ENCODE measurements at places on chromosomes 4 and X.

GRCh38 chrX:150201391-150201790 lies 161.7 kb upstream of the MAMLD1 start:
- no peak for DNase-seq

GRCh38 chr4:55336138-55337034 lies 9.7 kb upstream of the SRD5A3 start:
- peak; percentile 28 for DNase-seq

DNA sequence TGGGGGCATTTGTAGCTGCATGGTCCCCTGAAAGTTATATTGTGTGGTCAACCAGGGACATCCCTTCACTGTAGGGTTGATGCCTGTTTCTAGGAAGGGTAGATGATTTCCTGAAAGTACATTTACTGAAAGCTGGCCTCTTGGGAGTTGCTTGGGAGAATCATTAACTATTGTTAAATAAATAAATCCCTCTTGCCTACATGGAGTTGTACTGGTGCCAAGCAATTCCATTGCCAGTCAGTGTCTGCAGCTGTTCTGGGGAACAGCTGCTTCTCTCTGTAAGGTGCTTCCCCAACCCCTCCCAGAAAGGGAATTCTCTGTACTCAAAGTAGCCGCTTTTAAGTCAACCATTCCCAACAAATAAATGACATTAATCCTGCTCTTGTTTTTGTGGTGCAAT lies 51.1 kb downstream of the C4orf51 start:
- no peak for DNase-seq

DNA sequence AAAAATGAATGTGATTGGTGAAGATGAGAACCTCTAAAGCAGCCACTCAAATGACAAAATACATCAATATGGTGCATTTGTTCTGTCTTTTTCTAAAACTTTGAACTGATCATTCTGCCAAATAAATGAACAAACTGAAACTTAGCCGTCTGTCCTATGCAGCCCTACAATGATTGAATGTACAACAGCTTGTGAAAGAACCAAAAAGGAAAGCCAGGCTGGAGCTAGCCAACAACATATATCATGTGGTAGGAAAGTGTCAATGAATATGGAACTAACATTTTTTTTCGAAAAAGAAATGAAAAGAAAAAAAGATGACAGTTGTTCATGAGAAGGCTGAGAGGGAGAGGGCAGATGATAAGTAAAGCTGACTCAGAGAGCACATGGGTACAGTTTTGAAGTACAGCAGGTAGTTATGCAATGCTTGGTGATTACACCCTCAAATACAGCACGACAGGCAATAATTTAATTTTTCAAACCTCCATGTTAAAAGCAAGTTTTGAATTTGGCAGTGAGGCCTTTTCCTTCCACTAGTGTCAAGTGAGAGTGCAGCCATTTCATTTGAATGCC lies 21.2 kb upstream of the SLC7A11 start:
- no peak for DNase-seq

- no peak for DNase-seq
These were observed 15.7 kb downstream of the ATP8A1 start for GRCh38 chr4:42641161-42641560.

DNA sequence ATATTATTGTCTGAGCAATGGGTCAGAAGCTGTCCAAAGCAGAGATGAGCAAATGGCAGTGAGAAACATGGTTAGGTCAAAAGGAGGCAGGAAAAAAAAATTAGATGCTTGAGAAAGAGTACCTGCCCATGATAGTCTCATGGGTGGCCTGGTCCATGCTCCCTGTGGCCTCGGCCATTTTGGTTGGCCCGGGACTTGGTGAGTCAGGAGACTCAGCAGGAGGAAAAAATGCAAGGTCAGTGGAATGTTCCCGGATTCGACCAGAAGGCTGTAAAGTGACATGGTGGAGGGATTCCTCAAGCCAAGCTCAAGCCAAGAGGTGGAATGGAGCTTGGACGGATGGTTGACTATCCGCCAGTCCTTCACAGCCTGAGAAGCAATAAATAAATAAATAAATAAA lies 236.7 kb downstream of the ASMT start:
- DNase-seq, result no peak

DNA sequence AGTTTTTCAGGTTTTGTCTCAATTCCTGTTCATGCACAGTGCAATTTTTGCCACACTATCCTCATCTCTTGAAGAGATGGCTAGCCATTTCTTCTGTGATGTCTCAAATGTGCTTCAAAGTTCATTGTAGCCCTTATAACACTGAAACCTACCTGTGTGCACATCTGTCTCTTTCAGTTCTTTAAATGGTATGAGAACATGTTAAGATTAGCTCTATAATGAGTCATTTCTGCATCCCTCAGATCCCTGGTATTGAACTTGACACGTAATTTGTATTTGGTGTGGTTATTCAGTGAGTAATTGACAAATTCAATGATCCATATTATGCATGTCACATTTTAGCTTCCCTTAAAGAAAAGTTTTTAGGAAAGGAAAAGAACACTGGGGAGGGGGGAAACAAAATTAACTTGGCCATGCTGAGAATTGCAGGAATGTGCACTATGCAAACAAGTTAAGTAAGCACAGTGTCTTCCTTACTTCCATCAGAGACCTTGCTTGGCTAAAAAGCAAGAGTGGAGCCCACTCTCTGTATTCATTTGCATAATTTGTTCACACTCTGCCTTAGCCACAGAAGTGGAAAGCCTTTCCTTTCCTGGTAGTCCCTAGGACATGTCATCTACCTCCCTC lies 659.8 kb upstream of the MAGEB2 start:
- no peak for DNase-seq

GRCh38 chr4:3256230-3257102 lies 7.5 kb downstream of the MSANTD1 start:
- DNase-seq, result no peak

DNA sequence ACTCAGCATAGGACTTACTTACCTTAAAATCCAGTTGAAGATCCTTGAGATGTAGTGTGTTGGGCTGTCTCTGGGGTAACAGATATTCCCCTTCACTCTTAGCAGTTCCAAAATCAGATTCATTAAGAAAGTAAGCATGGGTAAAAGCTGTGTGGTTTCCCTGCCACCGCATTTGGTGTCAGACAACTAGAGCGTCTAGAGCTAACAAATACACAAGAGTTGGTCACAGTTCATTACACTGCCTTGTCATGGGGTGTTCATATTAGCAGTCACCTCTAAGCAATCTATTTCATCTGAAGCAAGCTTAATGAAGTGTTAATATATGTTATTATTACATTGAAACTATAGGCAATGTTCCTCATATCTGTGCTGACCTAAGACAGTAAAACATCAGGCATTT lies 342.8 kb downstream of the PPARGC1A start:
- DNase-seq, result no peak

- no peak for DNase-seq
These were observed 24.2 kb downstream of the ARHGAP6 start for GRCh38 chrX:11641349-11642065.

DNA sequence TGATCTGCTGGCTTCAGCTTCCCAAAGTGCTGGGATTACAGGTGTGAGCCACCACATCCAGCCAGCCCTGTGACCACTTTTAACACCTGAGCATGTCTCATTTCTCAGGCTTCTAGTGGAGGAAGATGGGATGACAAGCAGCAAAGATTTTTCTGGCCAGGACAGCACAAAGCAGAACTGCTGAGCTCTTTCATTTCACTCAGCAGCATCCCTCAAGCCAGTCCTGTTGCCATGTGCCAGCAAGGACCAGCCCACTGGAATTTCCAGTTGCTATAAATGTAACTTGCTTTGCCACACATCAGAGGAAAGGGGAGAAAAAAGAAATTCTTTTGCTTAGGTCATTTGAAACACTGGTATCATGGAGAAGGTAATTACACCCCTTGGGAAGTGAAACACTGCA lies 75.9 kb downstream of the SLC9A7 start:
- no peak for DNase-seq

DNA sequence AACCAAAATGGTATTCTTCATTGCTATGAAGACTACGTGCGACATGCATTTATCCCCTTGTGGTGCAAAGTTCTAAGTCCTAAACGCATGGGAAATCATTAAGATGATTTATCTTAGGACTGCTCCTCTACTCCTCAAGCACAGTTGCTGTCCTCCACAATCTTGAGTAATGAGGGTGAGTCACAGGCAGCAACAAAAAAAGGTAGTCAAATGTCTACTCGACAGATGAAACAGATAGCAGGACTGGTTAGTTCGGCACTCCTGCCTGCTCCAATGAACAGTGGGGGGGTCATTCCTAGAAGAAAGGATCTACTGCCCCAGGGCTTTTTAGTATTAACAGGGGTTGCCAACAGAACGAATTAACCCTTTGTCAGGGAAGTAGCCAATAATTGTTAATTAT lies 233.7 kb upstream of the FGF13 start:
- no peak for DNase-seq

DNA sequence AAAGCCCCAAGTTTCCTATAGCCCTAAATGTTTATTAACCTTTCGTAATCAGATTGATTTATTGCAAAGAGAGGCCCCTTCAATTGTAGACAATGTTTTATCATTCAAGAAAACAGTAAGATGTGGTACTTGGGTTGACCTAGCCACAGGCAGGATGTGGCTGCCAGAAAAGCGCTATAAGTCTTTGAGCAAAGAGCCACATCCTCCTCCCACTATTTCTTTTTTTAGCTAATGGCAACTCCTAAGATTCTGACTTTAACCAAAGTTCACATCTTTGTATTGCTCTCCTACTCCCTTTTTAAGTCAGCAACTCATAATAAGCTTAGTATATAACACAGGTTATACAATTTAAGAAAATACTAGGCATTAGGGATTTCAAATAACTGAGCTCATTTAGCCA lies 70.7 kb upstream of the PPP3CA start:
- DNase-seq, result peak; percentile 62

DNA sequence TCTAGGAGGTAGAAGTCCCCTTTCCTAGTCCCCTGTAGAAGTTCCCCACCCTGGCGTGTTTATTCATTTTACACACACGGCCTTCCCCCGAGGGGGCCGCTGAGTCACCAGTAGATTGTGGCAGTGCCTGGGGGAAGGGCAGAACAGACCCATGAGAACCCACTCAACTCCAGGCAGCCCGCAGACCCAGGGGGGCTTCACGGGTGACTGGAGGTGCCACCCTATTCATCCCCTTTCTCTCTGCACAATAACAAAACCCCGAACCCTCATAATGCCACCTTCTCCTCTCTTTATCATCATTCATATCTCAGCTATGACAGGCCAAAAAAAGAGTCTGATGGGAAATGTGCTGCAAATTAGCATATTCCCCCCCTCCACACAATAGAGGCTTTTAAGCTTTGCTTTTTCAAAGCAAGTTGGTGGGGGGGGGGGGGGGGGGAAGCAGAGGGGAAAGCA lies 20.4 kb upstream of the GPM6B start:
- DNase-seq, result no peak

GRCh38 chrX:121456315-121456714 lies 408.9 kb downstream of the GLUD2 start:
- DNase-seq, result no peak

- no peak for DNase-seq
These were observed 318.2 kb upstream of the RASGEF1B start for GRCh38 chr4:81789741-81790399.

DNA sequence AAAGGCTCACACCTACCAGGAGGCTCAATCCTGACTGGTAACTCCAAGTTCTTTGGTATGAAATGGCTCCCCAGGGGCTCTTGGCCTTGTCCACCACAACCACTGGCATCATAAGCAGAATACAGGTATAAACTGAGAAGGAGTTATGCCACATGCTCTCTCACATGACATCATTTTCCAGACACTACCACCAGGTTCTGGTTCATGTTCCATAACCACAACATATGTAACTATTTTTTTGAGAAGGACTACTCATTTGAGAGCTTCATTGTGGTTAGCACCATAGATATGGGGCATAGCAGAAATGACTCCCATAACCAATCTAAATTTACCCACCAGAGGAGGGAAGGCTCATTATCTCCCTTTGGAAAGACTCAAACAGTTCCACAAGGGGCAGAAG lies 19.6 kb downstream of the PRDM5 start:
- no peak for DNase-seq

All from stimulated activated naive CD4-positive, alpha-beta T cell treated with Interleukin-2 at 50 U/mL for 16 hours (primary cell).